ENCODE measurements at places on chromosomes 12 and 14. TPM values are rescaled to one million over a fixed set of nuclear protein-coding genes. Genes with fewer than 3 reads are reported as not detected.

The LMNTD1 gene
- not detected for total RNA-seq

The TARBP2 gene
- total RNA-seq, result 66.6 TPM

The CD163L1 gene
- total RNA-seq, result 1.6 TPM

The NUAK1 gene
- 35.6 TPM for total RNA-seq

DNA sequence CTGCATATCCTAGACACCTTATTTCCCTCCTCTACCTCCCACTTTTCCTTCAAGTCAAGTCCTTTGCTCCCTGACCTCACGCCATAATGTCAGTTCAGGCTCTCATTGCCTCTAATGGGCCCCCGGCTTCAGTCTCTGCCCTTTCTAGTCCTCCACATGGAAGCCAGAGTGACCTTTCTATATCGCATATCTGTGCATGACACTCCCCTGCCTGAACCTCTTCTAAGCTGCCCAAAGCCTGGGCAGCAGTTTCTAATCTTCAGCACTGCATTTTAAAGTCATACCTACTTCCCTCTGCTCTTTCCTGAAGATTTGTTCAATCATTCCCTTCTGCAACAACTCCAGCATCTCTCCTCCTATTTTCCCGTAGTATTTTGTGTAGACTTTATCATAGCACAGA is 45.5 kb downstream of the ESR2 start:
- H3K36me3 ChIP-seq, result no peaks in the 10 kb centered on the region
- no peaks in the 10 kb centered on the region for H3K27me3 ChIP-seq
- no peak overlapping the region for H3K27ac ChIP-seq
- no peak for DNase-seq

DNA sequence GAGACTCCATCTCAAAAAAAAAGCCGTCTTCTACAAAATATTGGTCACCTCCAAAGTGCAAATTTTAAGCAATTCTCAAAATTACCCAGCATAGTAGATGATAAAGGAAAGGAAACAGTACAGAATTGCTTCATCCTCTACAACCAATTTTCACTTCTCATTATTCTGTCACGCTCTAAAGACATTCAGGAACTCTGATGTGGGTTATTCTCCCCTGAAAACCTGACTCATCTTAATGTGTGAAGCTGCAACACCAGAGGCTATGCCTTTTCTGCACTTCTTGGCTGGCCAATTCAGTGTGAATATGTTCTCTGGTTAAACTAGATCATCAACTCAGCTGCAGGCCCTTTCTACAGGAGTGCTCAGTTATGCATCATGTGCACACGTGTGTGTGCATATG is 11.0 kb downstream of the PTGER2 start:
- peaks cover 14% of the 10 kb centered on the region for H3K4me1 ChIP-seq
- H3K27ac ChIP-seq, result no peak overlapping the region
- peaks cover 7% of the 10 kb centered on the region for H3K36me3 ChIP-seq
- peaks cover 10% of the 10 kb centered on the region for H3K27me3 ChIP-seq

DNA sequence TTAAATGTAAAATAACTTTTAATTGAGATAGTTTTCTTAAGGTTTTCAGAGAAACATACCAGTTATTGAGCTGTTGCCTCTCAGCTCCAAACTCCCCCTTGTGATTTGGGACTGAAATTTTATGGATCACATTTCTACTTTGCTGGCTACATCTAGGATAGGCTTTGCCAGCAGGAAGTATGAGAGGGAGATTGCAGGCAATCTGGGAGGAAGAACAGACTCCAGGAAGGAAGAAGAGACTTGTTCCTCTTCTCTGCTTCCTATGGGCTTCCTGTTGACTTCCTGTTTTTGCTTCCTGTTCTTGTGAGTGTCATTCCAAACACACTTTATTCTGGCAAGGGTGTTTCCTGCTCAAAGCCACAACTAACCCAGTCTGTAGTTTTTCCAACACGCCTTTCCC is 312.9 kb downstream of the ITPR2 start:
- no peak overlapping the region for H3K27ac ChIP-seq
- H3K36me3 ChIP-seq, result peaks cover 6% of the 10 kb centered on the region
- DNase-seq, result no peak

- DNase-seq, result no peak
- H3K4me1 ChIP-seq, result no peaks in the 10 kb centered on the region
- no peaks in the 10 kb centered on the region for H3K36me3 ChIP-seq
- H3K27me3 ChIP-seq, result peaks cover 36% of the 10 kb centered on the region
- no peak overlapping the region for H3K27ac ChIP-seq
These were observed 23.9 kb downstream of the TC2N start for GRCh38 chr14:91843437-91843836.

- no peak for DNase-seq
- H3K4me1 ChIP-seq, result peaks cover 28% of the 10 kb centered on the region
- peak overlapping the region; percentile 78 for H3K27ac ChIP-seq
- H3K27me3 ChIP-seq, result peaks cover 29% of the 10 kb centered on the region
- H3K4me3 ChIP-seq, result peak overlapping the region; percentile 94
These were observed 827 bp downstream of the ALDH2 start for GRCh38 chr12:111767362-111768158.

GRCh38 chr14:46550836-46551235 is 100.7 kb downstream of the RPL10L start:
- H3K4me3 ChIP-seq, result no peak overlapping the region
- peaks cover 2% of the 10 kb centered on the region for H3K36me3 ChIP-seq
- no peak for DNase-seq
- H3K27ac ChIP-seq, result no peak overlapping the region
- no peaks in the 10 kb centered on the region for H3K27me3 ChIP-seq
- H3K4me1 ChIP-seq, result no peaks in the 10 kb centered on the region

DNA sequence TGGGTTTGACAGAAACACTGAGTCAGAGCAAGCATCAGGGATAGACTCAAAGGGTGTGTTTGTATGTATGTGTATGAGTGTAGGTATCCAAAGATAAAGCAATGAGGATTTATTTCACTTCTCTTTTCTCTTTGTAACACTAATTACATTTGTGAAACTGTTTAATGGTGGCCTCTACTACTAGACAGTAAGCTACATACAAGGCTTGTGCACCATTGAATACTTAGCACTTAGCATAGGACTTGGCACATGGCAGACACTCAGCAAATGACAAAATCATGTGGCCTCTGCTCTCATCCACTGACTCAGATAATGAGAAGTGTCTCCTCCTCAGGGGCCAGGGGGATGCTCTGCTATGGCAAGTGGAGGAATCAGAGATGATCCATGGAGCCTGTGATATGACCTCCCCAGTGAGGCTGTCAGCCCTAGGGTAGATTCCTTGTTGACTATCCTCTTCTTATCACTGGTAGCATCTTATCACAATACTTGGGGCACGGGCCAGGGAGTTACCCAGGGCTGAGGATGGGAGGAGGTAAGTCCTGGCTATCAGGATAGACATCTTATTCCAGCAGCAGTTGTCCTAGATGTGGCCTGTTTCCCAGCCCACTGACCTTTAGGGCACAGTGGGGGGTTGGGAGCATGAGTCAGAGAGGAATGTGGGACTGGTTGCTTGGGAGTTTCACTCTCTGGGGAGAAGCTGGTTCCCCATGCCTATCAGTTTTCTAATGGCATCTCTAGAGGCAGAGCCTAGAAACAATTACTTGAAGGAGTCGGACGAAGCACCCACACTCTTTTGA is 71.2 kb upstream of the HOXC13 start:
- no peaks in the 10 kb centered on the region for H3K4me1 ChIP-seq
- DNase-seq, result no peak
- H3K4me3 ChIP-seq, result no peak overlapping the region
- no peak overlapping the region for H3K27ac ChIP-seq
- H3K36me3 ChIP-seq, result no peaks in the 10 kb centered on the region
- peaks cover 48% of the 10 kb centered on the region for H3K27me3 ChIP-seq

DNA sequence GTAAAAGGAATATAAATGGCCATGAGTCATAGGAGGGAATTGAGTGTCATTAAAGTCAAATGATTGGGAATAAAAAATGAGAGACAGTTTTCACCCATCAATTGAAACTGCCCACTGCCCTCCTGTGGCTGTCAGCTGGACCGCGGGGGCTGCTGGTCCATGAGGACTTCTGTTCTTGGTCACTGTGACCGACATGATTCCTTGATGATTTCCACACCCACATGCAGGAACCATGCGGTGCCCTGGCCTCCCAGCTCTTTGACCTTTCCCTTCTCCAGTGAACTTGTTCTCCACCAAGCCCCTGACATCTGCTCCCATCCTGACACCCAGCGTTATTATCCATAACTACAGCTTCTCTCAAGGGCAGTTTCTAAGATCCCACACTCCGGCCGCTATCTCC is 48.4 kb downstream of the C12orf75 start:
- H3K27ac ChIP-seq, result no peak overlapping the region
- H3K4me1 ChIP-seq, result no peaks in the 10 kb centered on the region
- peaks cover 4% of the 10 kb centered on the region for H3K36me3 ChIP-seq
- peak; percentile 9 for DNase-seq
